Stimulated activated CD4-positive, alpha-beta T cell treated with anti-CD3 and anti-CD28 coated beads, TNF-alpha, amount 100 ng/mL, for 48 hours (primary cell): ENCODE measurements at places on chromosomes 3 and 15.

DNA sequence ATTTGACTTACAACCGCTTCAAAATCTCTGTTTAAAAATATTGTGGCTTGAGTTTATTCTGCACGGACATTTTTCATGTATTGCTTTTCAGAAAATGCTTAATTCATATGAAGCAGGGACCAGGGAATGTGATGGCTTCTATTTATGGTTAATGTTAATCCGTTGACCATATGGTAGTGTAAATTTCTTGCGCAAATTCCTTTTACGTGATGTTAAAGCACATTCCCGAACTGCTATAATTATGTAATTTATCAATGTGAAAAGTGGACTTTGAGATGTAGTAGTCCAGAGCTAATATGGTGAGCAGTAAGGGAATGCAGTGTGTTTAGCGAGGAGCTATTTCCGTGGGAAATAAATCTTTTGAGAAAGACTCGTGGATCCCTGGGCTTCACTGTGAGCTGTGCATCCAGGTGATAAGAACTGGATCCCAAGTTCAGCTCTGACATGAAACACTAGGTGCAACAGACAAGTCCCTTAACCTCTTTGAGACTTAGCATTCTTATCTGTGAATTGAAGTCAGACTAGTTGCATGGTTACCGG is 27.3 kb downstream of the ANAPC13 start:
- no peak for DNase-seq

DNA sequence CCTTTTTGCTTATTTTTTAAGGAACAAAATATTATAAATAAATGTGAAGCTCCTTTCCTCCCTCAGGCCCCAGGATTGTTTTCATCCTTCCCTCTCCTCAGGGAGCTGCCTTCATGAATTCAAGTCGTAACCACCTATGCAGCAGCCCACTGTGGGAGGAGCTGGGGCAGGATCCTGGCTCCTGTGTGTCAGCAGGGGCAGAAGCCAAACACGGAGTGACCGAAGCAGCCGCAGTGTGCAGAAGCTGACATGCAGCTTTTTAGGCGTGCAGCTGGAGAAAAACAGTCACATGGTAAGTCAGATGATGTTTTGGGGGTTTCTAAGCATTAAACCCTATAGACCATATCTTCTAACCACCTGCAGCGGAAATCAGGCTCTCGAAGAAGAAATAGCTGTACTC is 231.3 kb downstream of the OCA2 start:
- DNase-seq, result no peak

- DNase-seq, result no peak
Observed at GRCh38 chr3:138761002-138761401, 73.7 kb downstream of the PIK3CB start.

DNA sequence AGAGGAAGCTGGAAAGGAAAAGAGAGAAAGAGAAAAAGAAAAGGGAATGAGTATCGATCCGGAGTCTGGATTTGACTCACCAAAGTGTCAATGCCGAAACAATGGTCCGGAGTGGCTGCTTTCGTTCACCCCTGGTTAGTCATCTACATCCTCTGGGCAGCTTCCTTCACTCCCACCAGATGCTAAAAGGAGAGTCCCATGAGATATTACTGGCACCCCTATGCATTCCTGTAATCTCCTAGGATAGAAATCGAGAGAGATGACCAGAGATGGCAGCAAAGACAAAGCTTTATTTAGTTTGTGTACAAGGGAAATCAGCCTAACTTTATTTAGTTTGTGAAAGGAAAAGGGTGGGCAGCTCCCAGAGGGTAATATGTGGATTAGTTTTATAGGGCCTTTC is 622.2 kb downstream of the ZPLD1 start:
- DNase-seq, result no peak

DNA sequence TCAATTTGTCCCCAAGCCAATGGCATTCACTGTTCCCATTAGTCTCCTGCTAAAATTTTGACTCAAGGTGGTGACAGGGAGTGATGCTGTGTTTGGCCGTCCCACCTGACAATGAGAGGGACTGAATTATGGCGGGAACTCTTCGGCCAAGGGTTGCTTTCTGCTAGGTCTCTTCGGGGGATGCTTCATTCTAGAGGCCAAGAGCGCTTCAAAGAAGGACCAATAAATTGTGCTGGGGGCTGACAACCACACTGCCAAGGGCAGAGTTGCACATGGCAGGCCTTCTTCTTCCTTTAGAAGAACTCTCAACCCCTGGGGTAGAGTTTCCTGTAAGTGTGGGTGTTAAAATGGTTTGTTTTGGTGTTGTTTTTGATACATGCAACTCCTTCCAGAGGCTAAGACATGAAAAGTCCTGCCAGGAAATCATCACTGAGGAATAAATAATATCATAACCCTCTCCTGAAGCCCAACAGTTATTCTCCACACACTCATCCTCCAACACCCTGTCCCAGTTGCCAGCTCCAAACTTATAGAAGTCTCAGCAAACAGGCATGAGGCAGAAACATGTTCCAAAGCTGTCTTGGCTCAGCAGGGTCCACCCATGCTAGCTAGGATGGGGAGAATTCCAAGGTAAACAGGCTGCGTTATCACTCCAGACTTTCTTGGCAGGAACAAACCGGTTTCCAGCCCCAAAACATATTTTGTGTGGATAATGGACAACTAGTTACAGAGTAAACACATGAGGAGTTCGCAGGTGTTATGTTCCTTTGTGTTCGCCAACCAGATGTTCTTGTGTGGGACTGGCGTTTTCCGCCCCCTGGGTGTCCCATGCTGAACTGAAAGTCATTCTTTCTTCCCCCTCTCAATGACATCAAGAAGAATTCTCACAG is 396.7 kb upstream of the RGMA start:
- no peak for DNase-seq

GRCh38 chr3:64440498-64440897 is 215.2 kb upstream of the PRICKLE2 start:
- DNase-seq, result no peak

DNA sequence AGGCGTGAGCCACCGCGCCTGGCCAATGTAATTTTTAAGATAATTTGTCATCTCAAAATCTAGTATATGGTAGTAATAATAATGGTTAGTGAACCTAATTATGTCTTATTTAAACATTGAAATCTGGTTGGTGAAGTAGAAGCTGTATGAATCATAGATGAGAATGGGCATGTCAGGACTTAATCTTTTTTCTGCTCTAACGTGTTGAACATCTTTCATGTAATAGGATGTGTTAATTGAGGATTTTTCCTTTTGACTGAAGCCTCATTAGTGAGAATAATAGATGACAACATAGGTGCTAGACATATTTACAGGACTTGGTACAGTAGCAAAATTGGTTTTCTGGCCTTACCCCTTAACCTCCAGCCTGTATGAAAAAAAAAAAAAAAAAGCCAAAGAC is 835.6 kb downstream of the IGSF11 start:
- DNase-seq, result no peak

GRCh38 chr3:166836836-166837235 is 543.3 kb downstream of the ZBBX start:
- no peak for DNase-seq

DNA sequence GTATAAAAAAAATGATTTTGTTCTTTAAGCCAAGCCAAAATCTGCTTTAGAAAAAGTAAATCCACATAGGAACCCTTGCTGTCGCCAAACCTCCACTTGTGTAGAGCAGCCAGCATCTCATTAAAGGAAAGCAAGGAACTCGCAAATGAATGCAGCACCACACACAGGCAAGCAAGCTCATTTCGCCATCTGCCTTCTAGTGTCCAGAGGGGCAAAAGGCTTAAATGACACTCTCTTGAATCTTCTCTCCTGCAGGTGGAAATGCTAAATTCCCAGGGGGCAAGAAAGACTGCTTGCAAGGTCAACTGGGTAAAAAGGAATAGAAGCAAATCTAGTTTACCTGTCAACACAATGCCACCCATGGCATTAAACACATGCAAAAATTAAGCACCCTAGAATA is 2.4 kb downstream of the MB21D2 start:
- DNase-seq, result no peak

- DNase-seq, result no peak
Observed at GRCh38 chr3:175818811-175819464, 959.8 kb downstream of the NAALADL2 start.

DNA sequence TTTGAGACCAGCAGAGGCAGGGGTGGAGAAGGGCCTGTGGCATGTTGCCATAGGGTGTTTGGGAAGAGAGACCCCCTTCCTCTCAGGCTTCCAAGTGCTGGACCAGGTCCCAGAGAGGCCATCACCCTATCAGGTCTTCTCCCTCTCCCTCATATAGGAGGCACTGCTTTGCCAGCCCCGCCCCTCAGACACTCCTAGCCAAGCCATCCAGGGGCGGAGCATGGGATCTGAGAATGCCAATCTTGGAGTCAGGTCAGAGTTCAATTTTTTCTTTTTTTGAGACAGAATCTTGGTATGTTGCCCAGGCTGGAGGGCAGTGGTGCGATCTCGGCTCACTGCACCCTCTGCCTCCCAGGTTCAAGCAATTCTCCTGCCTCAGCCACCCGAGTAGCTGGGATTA is 32.7 kb downstream of the CRABP1 start:
- no peak for DNase-seq

DNA sequence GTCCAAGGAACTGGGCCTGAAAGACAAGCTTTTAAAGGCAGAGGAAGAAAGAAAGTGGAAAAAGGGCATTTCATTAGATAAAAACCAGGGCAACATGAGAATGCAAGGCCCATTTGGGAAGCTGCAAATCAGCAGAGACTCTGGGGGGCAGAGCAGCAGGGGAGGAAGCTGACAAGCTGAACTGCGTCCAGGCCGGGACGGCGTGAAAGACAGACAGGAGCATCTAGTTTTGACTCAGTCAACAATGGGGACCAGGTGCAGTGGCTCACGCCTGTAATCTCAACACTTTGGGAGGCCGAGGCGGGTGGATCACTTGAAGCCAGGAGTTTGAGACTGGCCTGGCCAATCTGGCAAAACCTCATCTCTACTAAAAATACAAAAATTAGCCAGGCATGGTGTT is 69.9 kb downstream of the CDC25A start:
- no peak for DNase-seq

DNA sequence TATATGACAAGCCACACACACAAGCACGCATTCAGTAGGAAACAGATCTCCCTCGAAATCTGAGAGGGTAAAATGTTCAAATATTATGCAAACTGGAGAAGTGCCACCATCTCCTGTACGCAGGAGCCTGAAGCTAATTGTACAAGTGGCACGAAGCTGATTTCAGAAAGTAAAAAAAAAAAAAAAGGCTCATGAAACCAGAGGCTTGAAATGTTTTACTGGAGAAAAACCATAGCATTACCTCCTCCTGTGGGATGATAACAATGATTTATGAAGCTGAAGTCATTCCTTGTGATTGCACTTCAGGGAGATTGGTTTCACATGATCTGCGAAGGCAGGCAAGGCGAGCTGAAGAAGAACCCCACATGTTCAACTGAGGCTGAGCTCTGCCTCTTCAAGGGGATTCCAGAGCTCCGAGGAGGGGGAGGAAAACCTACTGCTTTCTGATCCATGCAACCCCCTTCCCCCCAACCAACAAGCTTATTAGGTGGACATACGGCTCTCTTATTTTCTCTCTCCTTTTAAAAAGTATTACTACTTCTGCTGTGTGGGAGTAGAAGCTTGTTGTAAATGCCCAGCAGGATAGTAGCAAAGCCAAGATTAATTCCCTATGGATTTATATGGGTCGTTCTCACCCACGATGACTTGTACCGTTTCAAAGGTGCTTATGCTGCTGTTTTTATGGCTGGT is 101.1 kb downstream of the GREM1 start:
- no peak for DNase-seq

- DNase-seq, result no peak
Observed at GRCh38 chr3:25558796-25559195, 105.9 kb downstream of the TOP2B start.

DNA sequence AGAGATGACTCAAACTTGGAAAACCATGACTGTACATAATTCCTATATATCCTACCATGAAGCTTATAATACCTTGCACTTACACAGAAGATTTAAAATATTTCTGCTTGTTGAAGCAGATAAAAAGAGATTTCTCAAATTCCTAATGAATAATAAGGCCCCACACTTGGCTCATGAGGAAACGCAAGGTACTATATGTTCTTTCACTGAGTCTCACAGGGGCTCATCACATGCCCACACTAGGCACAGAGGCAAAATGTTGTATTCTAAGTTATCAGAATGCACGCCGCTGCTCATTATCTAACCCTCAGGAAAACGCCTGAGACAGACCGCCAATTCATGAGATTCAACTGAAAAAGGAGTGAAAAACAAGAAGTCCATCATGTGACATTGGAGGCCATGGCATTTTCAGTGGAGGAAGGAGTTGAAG is 5.6 kb downstream of the MYO1E start:
- DNase-seq, result no peak

GRCh38 chr3:976006-976405 is 116.8 kb upstream of the CNTN6 start:
- no peak for DNase-seq

GRCh38 chr3:127461286-127461910 is 129.1 kb downstream of the TPRA1 start:
- no peak for DNase-seq

- DNase-seq, result no peak
Observed at GRCh38 chr15:90030376-90030775, 29.3 kb downstream of the ZNF710 start.

DNA sequence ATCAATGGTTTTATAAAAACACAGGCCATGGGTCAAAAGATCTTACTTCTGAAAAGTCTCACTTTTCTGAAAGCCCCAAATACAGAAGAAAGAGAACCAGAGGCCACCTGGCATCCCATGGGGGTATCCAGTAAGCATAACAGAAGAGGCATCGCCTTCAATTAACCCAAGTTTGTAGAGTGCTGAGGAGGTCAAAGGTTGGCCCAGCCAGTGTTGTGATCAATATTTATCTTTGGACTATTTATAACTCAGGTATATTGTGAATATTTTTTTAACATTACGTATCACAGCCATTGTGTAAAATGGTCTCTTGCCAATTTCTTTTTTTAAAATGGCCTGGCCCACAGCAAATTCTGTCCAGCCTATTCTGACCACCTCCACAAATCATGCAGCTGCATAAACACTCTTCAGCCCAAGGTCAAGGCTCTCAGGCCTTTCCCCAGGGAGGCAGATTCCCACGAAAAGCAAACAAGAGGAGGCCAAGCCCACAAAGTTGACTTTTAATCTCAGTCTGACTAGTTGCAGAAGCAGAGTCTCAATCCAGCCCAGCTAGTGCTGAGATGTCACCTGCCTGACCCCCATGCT is 26.2 kb upstream of the SPTBN5 start:
- DNase-seq, result no peak

- no peak for DNase-seq
Observed at GRCh38 chr3:99681512-99681911, 43.1 kb downstream of the COL8A1 start.

GRCh38 chr3:39104961-39105686 is 2.3 kb downstream of the GORASP1 start:
- no peak for DNase-seq
